Sciatic nerve (tissue), 2 donors: ENCODE measurements at places on chromosomes 7 and 10.

- DNase-seq, result peak; percentile 35
Observed at GRCh38 chr10:46514899-46515298, 41.6 kb downstream of the GPRIN2 start.

DNA sequence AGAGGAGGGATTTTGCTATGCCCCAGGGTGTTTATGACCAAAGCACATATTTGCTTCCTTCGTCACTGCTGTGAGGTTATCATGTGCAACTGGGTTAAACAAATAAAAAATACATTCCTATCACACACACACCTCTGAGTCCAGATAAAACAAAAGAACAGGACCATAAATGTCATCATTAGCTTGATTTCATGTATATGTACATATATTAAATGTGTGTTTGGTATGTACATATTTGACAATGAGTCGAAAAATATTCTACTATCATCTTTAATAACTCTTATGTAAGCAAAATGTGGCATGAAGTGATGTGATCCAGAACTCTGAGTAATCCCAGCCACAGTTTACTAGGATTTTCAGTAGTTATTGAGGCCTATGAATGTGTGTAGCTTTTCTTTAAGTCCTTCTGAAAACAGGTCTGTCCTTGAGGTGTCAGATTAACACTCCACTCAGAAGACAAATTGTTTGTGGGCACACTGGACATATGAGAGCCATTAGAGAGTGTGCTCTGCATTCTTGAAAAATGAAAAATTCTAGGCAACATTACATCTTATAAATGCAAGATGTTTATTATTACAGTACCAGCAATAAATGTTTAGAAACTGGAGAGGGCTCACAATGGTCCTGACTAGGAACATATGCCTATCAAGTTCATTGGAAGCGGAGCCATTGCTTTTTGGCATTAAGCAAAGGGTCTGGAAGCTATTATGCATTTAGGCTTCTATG, 335.1 kb upstream of the SEMA3A start:
- no peak for DNase-seq

DNA sequence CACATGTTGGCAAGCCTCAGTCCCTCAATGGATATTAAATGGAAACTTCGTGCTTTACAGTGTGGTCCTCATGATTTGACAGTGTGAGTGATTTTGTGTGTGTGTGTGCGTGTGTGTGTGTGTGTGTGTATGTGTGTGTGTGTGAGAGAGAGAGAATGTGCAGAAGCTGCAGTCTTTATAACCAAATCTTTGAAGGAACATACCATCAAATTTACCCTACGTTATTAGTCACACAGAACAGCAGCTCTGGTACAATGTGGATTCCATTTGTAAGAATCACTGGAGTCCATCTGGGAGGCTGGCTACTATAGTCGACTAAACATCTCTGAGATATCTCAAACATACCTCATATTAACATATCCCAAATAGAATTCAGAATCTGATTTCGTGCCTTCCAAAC, 928.0 kb upstream of the POT1 start:
- no peak for DNase-seq

GRCh38 chr7:36129048-36129534, 24.0 kb upstream of the EEPD1 start:
- DNase-seq, result no peak

GRCh38 chr10:128036011-128036615, 90.1 kb downstream of the MKI67 start:
- DNase-seq, result no peak

- no peak for DNase-seq
Observed at GRCh38 chr7:132771301-132771730, 195.0 kb upstream of the PLXNA4 start.

DNA sequence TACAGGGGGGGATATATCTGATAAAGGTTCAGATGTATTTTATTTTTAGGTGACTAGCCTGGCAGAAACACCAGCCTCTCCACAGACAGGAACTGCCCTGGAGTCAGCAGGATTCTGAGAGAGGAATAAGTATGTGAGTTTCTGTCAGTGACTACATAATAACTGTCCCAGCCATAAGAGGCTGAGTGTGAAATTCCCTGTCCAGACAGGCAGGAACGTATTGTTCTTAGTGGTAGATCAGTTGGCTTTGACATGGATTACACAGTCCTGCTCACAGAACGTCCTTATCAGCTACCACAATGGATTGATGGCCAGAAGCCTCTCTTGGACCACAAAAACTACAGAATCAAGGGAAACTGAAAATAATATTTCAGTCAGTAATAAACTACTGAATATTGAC, 709.8 kb downstream of the PCDH15 start:
- no peak for DNase-seq

DNA sequence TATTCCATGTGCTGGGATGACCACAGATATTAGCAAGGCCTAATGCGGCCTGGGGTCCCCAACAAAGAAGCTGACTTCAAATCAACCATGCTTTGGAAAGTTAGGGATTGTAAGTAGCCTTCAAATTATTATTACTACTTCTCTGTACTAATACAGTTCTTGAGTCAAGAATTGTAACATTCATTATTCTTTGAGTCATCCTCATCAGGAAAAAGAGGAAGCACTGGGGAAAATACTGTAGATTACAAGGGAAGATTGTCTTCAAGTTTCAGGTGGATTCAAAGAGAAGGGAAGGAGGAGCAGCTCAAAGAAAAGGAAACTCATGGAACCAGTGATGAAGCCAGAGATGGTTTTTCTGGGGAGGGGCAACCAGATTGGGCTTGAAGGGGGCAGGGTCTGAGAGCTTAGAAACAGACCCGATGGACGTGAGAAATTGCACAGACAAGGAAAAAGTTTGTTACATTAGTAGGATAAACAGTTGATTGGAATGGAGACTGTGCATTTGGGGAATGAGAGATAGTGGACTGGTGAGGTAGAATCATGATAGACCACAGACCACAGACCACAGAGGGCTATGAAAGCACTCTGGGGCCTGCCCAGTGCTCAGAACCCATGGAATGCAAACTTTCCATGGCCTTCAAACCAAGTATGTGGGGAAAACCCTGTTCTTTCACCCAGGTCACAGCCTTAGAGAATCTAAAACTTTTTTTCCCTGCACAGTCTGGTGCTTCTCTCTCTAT, 209.9 kb downstream of the ZNF365 start:
- no peak for DNase-seq

GRCh38 chr10:60291344-60291930, 98.2 kb downstream of the ANK3 start:
- DNase-seq, result no peak

DNA sequence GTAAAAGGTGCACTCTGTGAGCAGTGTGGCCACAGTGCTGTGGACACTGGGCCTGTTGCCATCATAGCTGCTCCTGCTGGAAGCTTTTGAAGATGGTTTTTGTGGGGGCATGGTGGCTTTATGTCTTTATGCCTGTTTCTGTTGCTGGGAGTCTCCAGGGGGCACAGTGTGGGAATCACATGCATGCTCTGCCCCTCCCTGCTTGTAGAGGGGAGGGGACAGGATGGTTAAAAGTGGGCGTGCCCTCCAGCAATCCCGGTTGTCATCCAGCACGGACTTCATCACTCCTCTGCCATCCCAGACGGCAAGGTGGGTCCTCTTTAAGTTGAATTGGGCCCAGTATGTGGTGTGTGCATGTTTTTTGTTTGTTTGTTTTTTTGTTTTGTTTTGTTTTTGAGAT, 20.2 kb downstream of the OGDH start:
- DNase-seq, result no peak
